ENCODE measurements at places on chromosomes 1 and 21.

- no peak for DNase-seq
These were observed 39.1 kb downstream of the MRPS6 start for GRCh38 chr21:34112316-34113033.

- DNase-seq, result no peak
These were observed 68.4 kb upstream of the TENT5C start for GRCh38 chr1:117537291-117537920.

GRCh38 chr1:117613249-117613968 is 7.6 kb downstream of the TENT5C start:
- DNase-seq, result no peak

- no peak for DNase-seq
These were observed 26.8 kb downstream of the UROD start for GRCh38 chr1:45038661-45039364.

GRCh38 chr21:15332572-15332971 is 267.8 kb upstream of the NRIP1 start:
- no peak for DNase-seq

- DNase-seq, result no peak
These were observed 81.8 kb downstream of the SMYD3 start for GRCh38 chr1:246425139-246425794.

GRCh38 chr1:86708920-86709319 is 4.5 kb downstream of the SH3GLB1 start:
- DNase-seq, result no peak
